ENCODE measurements at places on chromosomes 1 and 21.

DNA sequence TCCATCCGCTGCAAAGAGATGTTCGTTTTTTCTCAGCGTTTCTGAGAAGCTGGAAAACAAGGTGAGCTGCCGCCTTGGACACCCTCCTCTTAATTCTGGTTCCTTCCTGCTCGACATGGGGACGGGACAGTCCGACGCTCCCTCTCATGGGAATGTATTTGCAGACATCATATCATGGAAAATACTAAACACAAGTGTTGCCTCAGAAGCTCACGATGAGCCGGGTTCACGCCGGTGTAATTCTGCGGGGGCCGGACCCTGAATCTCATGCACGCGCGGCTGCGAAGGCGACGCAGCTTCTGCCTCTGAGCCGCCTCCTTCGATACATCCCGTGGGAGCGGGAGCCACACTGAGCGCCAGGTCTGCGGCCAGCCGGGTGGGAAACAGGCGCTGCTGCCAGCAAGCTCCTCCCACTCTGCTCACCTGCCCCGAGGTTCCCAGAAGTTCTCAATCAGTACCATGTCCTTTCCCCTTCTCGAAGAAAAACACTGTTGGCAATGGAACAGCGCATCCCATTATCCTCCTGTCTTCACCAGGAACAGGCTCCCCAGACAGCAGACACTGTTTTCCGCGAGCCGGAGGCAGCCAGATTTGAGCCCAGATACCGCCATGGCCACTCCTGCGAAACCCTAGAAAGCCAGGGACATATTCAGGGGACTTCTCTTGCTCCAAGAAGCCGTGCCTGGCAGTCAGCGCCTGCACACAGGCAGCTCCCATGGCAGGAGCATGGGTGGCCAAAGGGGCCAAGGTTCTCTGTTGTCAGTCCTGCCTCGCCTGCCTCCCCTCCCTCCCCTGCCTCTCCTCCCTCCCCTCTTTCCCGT lies 98.0 kb downstream of the WDR4 start:
- H3K27me3 ChIP-seq: peaks cover 52% of the 10 kb centered on the region
- H3K27ac ChIP-seq: no peak overlapping the region

DNA sequence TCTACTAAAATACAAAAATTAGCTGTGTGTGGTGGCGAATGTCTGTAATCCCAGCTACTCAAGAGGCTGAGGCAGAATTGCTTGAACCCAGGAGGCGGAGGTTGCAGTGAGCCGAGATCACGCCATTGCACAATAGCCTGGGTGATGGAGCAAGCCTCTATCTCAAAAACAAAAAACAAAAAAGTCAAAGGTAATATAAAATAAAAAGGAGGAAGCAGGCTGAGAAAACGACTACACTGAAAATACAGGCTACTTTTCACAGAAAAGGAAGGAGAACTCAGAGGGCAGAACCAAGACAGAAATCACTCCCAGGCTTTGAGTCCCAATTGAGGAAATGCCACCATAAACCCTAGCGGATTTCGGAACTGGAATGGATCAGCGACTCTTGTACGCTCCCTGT lies 5.9 kb upstream of the A3GALT2 start:
- H3K4me1 ChIP-seq: no peaks in the 10 kb centered on the region
- H3K27me3 ChIP-seq: no peaks in the 10 kb centered on the region
- H3K27ac ChIP-seq: no peak overlapping the region
- DNase-seq: no peak

DNA sequence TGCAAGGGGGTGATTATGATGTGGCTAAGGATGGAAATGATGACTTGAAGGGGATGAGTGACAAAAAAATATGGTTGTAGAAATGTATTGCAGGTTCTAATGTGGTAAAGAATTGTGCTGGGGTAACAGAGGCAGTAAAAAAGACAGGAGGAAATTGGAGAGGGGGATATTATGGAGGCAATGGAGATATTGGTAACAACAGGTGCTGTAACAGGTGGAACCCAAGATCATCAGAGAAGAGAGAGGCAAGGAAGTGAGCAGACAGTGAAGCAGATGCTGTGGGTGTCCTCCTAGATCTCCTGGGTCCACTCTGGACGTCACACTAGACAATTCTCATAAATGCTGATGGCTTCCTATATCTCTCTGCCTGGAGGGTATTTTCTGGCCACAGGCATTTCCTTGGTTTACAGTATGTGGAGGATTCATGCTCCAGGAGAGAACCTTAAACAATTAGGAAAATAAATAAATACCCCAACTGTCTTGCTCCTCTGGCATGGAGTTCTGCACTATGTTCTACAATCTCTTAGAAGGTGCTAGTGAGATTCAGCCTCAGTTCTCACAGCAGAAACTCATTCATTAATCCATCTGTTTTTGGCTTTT lies 620.3 kb upstream of the PLXNA2 start:
- peak overlapping the region; percentile 47 for H3K27ac ChIP-seq
- no peak overlapping the region for H3K4me3 ChIP-seq
- no peaks in the 10 kb centered on the region for H3K27me3 ChIP-seq
- peak; percentile 79 for DNase-seq

DNA sequence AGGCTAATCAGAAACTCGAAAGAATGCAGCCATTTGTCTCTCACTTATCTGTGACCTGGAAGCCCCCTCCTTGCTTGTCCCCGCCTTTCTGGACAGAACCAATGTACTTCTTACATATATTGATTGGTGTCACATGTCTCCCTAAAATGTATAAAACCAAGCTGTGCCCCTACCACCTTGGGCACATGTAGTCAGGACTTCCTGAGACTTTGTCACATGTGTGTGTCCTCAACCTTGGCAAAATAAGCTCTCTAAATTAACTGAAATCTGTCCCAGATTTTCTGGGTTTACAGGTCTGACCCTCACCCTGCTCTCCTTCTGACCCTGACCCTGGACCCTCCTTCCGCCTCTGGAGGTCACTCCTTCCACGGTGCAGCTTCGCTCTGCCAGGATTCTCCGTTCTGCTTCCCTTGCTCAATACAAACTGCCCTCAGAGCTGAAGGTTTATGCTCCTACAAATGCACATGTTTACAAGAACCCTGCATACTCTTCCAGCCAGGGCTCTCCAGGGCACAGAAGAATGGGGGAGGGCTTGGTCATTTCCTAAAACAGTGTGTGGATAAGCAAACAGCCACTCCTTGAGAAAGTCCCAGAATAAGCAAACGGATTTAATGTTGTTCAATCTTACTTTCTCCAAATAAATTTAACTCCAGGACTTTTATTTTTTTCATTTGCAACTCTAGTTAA lies 160.5 kb downstream of the ACTL8 start:
- no peaks in the 10 kb centered on the region for H3K36me3 ChIP-seq
- peaks cover 34% of the 10 kb centered on the region for H3K27me3 ChIP-seq

GRCh38 chr1:57605933-57606332 lies 182.1 kb upstream of the DAB1 start:
- H3K4me3 ChIP-seq: no peak overlapping the region
- no peaks in the 10 kb centered on the region for H3K27me3 ChIP-seq
- H3K27ac ChIP-seq: no peak overlapping the region

GRCh38 chr21:25560271-25560685 lies 47.0 kb downstream of the MRPL39 start:
- no peaks in the 10 kb centered on the region for H3K27me3 ChIP-seq
- H3K27ac ChIP-seq: no peak overlapping the region
- peaks cover 14% of the 10 kb centered on the region for H3K36me3 ChIP-seq
- no peak overlapping the region for H3K4me3 ChIP-seq
- DNase-seq: no peak

GRCh38 chr21:27045281-27045985 lies 78.5 kb upstream of the ADAMTS5 start:
- no peaks in the 10 kb centered on the region for H3K36me3 ChIP-seq
- no peak for DNase-seq
- H3K27me3 ChIP-seq: no peaks in the 10 kb centered on the region
- H3K27ac ChIP-seq: no peak overlapping the region

Measured in SJSA1 (cell line).